Activated naive CD8-positive, alpha-beta T cell treated with anti-CD3 and anti-CD28 coated beads, Interleukin-2, amount 50 U/mL, for 16 hours (primary cell): ENCODE measurements at places on chromosomes 3 and 15.

- no peak for DNase-seq
Observed at GRCh38 chr15:59741274-59741906, 52.3 kb upstream of the BNIP2 start.

DNA sequence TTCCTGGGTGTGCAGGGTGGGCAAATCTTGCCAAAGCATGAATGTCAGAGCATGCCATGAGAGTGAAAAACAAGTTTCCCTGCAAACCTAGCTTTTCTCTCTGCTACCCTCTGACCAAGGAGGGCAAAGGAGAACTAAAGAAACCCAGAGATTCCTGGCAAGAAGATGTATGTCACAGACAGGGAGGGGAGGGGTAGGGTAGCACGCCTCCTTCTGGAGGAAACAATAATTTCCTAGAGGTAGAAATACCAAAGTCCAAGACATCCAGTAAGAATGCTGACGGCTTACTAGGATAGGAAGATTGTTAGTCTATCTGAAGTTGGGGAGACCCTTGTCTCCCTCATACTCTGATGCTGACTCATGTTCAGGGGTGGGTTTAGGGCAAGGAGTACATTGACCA lies 203.9 kb downstream of the NR1D2 start:
- no peak for DNase-seq

GRCh38 chr15:95742836-95743235 lies 587.7 kb upstream of the NR2F2 start:
- DNase-seq, result no peak

DNA sequence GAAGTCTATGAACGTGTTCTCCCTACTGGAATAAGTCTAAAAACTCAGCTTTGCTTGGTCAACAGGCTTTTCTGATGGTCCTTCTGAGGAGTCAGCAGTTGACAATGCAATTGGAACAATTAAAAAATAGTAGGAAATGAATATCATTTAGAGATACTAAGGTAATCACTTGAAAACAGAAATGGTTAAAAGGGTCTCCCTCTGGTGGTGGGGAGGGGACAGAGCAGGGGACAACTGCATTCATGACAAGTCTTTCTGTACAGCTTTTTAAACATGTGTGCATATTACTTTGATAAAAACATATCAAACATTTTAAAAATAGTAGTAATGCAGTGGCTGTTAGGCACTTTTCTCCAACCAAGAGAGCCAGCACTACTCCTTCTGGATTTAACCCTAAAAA lies 119.9 kb upstream of the FHIT start:
- no peak for DNase-seq

DNA sequence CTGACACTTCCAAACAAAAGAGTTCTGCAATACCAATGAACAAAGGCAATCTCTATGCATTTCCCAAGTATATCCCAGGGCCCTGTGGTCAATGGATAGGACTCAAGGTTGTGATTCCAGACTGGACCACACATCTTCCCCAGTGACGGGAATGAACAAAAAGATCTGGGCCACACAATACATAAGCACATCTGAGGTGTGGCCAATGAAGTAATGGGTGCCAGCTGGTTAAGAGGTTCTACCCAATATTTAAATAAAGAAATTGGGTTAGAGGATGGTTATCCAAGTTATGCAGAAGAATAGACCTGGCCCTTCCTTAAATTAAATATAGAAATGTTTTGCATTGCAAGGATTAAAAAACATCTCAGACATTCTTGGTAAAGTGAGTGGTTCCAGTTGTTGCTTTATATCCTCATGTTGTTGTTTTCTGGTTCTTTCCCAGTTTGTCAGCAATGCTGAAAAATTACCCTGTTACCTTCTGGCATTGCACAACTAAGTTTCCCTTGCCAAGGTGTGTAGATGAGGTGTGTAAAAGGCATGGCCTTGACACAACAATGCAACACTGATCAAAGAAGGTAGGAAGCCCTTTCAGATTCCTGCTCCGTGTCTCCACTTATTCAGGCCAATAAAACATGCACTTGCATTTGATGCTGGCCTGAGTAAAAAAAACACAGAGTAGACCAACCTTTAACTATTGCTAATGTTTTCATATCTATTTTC lies 86.5 kb downstream of the PRICKLE2 start:
- no peak for DNase-seq

GRCh38 chr15:57313134-57313483 lies 63.2 kb upstream of the CGNL1 start:
- DNase-seq, result no peak
